NK-92 treated with Interleukin-12 subunit alpha and Interleukin-12 subunit beta, amount 100 ng/mL, for 24 hours (cell line): ENCODE measurements at places on chromosomes 13 and 19.

- DNase-seq, result no peak
These were observed 7.8 kb downstream of the ISOC2 start for GRCh38 chr19:55453511-55454260.

GRCh38 chr19:40742886-40743285 lies 7.4 kb downstream of the ACTMAP start:
- DNase-seq, result no peak

- no peak for DNase-seq
These were observed 144.2 kb downstream of the SPRY2 start for GRCh38 chr13:80196756-80197155.

DNA sequence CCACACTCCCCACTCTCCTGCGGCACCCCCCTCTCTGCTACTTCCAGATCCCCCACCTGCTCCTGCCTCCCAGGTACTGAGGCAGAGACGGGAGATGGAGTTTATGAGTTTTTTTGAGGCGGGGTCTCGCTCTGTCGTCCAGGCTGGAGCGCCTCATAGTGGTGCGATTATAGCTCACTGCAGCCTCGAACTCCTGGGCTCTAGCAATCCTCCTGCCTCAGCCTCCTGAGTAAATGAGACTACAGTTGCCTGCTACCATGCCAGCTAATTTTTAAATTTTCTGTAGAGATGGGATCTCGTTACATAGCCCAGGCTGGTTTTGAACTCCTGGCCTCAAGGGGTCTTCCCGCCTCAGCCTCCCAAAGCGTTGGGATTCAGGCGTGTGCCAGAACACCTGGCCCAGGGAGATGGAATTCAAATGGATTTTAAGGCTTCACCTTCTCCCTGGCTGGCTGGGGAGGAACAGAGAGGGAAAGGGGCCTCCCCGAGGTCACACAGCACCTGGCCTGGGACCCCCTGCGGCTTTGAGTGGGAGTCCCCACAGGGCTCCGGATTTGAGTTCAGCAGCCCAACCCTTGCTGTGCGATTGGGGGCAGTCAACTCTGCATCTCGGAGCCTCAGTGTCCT lies 19.5 kb upstream of the TNFAIP8L1 start:
- DNase-seq, result no peak

GRCh38 chr13:98293570-98294142 lies 116.6 kb upstream of the RNF113B start:
- no peak for DNase-seq

DNA sequence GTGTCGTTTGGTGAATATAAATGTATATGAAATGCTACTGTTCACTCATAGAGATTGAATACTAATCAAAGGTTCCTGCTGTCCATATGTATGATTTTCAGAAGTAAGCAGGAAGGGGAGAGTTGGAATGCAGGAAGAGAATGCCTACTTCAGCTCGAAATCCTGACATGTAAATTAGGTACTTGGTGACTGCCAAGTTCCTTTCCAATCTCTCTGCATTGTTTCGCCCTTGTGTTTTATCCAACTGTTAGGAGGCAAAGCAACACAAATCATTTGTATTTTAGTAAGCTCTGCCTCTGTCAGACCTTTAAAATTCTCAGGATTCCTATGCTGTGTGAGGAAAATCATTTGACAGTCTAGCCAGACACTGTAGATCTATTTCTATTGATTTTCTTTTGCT lies 9.0 kb downstream of the STARD13 start:
- DNase-seq, result no peak

- DNase-seq, result no peak
These were observed at the start of gene YJEFN3 for GRCh38 chr19:19528721-19529490. YJEFN3 (plus strand) TSS chr19:19528911; CDS start chr19:19528933, 22 bp downstream.

GRCh38 chr13:71360041-71360440 lies 507.0 kb downstream of the DACH1 start:
- DNase-seq, result no peak

- peak; percentile 43 for DNase-seq
These were observed 20.8 kb upstream of the ERCC1 start for GRCh38 chr19:45444318-45445041.

DNA sequence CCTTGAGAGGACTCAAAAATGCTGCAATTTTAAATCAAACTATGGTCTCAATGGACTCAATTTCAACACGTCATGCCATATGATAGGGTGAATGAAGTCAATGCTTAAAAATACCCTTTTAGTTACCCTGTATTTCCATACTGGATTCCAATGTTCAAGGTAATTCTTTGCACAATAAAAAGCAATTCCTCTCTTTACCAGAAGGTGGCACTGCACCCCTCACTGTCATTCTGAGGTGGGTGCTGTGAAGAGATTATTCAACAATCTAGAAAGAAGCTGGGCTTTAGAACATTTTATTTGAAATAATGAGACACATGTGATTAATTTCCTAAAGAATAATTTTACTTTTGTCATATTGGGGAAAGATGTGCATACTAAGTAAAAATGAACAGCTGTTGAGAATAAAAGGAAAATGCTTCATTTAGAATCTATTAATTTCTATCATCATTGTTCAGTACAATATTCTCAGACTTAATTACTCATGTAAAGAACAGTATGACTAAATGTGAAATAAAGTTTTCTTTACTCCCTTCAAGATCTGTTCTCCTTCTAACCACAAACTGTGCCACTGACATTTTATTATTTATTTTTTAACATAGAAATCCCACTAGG lies 789.1 kb downstream of the GPC5 start:
- no peak for DNase-seq

DNA sequence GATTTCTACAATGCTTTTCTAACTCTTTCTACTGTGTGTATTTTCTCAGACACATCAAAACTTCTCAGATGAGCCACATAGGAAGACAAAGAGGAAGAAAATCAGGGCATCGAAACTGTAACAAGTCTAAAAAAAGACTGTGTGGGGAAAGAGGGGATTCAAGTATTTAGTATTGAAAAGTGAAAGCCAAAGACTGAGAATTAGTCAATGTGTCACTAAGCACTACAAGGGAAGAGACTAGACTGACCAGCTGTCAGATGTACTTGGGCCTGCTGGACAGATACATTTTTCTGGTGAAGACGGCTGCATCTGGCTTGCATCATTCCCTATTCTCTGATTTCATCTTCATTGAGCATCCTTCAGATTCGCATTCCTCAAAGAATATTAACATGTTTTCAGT lies 25.4 kb downstream of the COMMD6 start:
- DNase-seq, result no peak

DNA sequence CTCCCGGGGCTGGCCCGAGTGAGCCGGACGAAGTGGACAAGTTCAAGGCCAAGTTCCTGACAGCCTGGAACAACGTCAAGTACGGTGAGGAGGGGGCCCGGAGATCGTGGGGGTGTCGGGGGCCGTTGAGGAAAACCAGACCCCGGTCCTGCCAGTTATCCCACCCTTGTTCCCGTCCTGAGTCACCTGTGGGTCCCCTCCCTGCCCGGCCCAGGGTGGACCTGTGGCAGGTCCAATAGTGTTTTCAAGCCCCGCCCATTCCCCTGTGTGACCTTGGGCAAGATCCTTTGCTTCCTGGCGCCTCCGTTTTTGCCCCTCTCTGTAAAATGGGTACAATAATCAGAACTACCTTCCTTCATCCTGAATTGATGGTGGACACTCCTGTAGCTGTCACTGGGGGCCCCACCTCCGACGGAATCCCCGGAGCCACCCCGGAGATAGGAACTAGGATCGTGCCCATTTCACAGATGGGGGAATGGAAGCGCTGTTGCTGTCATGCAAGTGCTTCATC lies 593 bp downstream of the ATG4D start:
- DNase-seq, result no peak

DNA sequence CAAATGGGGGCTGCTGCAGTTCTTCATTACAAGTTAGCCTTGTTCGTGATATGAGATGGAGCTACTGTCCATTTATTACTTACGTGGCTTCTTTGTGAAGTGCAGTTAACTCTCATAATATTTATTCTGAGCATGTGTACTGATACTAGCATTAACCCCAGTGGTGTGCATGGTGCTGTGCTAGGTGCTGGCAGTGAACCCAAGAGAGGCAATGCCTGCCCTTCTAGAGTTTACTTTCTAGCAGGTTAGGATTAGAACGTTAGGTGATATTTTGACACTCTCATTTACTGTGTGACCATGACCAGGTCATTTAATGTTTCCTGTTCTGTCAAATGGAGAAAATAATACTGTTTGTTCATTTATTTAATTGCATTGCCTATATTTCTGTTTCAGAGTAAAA lies 16.9 kb downstream of the PIBF1 start:
- DNase-seq, result no peak

GRCh38 chr13:101127741-101128353 lies 288.5 kb downstream of the NALCN start:
- DNase-seq, result no peak

DNA sequence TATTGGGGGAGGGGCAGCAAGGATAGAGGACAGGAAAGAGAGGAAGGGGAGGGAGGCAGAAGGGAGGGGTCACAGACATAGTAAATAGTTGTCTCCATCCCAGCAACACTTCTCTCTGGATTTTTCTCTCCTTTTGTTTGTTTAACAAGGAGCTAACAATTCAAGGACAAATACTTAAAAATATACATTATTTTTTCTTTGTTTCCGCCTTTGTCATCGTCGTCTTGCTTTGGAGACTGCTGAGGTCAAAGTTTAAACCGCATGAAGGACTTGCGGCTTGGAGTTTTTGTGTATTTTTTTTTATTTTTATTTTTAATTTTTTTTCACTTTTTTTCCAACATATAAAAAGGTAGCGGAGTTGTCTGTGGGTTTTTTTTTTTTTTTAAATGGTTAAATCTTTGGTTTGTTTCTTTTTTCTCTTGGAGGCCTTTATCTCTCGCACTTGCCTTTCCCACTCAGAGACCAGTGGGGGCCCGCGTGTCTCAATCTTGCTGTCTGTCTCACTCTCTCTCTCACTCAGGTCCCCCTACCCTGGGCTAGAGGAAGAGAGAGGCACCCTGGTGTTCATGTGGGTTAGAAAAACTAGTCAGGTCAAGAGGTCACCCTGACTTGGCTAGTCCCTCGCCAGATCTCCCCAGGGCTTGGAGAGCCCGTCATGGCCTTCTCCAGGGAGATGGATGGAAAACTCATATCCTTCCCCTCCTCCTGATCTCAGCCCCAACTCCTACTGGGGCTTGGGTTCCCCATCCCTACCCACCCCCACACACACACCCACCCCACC lies 11.0 kb downstream of the ZNF574 start:
- no peak for DNase-seq

DNA sequence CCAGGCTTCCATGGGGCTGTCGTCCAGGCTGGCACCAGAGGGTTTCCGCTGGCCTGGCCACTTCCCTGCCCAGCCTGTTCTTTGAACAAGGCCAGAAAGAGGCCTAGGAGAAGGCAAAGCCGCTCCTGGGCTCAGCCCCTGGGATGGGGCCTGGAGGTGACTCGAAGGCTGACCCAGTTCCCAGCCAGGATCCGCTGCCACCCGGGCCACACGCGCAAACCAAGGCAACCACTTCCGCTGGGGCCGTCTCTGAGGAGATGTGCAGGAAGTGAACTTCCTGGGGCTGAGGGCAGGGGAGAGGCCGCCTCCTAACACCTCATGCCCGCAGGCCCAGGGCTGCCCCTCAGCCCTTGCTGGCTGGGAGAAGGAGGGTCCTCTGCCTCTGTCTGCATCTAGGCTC lies 15.2 kb downstream of the PLEKHF1 start:
- DNase-seq, result peak; percentile 86

DNA sequence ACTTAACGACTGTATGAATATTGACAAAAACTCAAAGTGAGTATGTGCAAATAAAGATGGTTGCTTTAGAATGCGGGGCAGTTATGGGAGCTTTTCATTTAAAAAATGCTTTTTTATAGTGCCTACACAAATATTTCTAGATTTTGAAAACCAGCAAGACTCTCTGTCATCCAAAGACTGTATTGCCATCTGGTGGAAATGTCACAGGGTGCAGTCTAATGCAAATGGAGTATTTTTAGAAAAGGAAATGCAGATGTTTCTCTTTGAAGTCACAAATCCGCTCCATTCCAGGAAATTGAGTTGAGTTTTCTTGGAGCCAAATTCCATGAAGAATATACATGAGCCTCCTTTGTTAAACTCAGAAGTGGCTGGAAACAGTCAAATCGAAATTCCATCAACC lies 2.3 kb upstream of the C1QTNF9B start:
- DNase-seq, result no peak

DNA sequence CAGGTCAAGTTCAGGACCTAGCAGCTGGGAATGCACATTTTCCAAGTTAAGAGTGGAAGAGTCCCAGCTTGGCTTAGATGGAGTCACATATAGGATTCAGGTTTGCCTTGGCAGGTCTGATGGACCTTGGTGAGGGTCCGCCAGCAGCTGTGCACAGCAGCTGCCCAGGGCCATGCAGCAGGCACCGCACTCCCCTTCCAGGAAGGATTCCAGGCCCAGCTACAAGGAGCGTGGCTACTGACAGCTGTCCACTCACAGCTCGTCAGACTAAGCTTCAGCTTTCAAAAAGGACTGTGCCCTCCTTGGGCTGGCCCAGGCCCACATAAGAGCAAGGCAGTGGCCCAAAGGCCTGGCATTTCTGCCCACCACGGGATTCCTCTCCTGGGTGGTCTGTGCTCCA lies 68.4 kb downstream of the ALOX5AP start:
- no peak for DNase-seq

GRCh38 chr19:15976836-15977689 lies 28.3 kb downstream of the OR10H4 start:
- DNase-seq, result no peak

GRCh38 chr13:79742923-79743322 lies 262.0 kb downstream of the NDFIP2 start:
- no peak for DNase-seq

DNA sequence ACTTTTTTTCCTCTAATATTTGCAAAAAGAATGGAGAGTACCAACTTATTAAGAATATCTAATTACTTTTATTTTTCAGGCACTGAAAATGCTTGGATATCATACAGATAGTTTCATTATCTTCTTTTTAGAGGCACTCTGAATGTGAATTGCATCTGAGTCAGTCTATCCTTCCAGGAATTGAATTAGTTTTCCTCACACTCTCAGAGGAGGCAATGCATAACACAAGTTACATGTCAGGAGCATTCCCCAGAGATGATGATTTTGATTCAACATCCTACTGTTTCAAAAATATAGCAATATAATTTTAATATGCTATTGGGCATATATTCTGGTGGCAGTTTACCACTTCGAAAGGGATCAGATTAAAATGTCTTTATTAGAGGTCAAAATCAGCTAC lies 1315.4 kb downstream of the PCDH9 start:
- DNase-seq, result no peak

DNA sequence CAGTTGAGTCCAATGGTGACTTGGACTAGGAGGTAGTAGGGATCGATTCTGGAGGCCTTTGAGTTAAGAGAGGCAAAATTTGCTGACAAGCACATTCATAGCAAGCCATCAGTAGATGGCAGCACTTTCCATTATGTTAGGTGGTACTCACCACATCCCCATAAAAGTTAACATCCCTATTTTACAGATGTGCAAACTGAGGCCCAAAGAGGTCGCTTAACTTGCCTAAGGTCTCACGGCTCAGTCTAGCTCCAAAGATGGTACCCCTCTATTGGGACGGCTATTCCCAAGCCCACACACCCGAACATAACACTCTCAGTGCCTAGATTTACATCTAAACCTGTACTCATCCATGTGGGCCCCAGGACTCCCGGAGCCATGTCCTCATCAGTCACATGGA lies 21.5 kb upstream of the FOSB start:
- no peak for DNase-seq

DNA sequence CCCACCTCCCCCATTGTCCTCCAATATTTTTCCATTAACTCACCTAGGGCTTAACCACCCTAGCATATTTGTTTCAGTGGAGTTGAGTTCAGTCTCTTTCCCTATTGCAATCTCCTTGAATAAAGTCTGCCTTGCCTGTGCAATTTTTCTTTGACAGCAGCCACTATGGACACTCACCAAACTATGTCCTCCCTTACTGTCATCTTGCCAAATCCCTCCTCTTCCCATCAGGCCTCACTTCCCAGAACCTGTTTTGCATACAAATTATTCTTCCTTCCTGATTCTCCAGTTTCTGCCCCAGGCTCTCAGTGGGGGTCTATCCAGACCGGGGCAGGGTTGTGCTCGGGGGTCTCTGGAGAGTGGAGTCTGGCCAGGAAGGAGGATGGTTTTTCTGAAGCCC lies 2.2 kb upstream of the LYPD5 start:
- DNase-seq, result no peak
